GM12878 (cell line): ENCODE measurements at places on chromosomes 12 and 14.
A peak's percentile ranks its signal among the peaks of the same experiment; 100 is the strongest.

GRCh38 chr12:118781692-118782091 is 199.6 kb upstream of the SRRM4 start:
- DNase-seq = no peak

GRCh38 chr12:30792648-30793499 is 38.1 kb upstream of the CAPRIN2 start:
- no peak for DNase-seq

GRCh38 chr14:80077262-80077661 is 134.0 kb downstream of the DIO2 start:
- DNase-seq = no peak

GRCh38 chr12:75812271-75813018 is 219.1 kb downstream of the PHLDA1 start:
- no peak for DNase-seq

DNA sequence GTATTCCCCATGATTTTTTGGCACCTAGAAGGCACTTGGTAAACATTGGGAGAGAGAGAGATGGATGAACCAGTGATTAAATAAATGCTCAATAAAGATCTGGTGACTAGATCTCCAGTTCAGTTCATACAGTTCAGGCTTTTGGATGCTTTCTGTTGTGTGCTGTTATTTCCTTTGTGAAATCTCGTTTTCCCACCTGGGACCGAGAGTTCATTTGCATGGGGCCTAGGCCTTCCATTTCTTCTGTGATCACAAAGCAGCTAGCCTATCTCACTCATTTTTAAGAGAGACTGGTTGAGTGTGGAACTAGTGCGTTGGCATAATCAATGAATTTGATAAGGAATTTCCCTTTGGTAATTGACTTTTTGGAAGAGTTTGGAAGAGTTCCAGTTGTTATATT is 104.0 kb downstream of the VRK1 start:
- DNase-seq = peak; percentile 28

DNA sequence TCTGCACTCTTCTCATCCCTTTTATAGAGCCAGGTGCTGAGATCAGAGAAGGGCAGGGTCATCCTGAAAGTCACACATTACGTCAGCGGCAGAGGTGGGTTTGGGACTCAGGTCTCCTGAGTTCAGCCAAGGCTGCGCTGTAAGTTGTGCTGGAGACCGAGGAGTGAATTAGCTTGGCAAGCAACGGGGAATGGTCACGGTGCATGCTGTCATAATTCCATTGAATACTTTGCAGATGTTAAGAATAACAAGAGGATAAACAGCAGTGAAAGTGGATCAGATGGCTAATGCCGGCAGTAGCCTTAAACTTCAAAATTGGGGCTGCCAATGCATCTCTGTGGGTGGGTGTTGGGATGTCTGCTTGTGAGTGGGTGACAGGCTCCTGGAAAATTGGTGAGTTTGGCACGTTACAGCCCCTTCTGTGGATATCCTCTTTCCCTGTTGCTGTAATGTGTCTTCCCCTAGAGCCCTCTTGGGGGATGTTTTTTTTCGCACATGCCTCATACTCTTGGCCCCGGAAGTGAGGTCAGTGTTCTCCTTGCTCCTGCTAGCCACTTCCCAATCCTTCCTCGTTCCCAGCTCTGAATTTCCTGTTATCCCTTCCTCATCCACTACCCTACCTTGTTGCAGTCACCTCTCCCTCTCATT is 287.1 kb upstream of the SRRM4 start:
- DNase-seq = no peak

DNA sequence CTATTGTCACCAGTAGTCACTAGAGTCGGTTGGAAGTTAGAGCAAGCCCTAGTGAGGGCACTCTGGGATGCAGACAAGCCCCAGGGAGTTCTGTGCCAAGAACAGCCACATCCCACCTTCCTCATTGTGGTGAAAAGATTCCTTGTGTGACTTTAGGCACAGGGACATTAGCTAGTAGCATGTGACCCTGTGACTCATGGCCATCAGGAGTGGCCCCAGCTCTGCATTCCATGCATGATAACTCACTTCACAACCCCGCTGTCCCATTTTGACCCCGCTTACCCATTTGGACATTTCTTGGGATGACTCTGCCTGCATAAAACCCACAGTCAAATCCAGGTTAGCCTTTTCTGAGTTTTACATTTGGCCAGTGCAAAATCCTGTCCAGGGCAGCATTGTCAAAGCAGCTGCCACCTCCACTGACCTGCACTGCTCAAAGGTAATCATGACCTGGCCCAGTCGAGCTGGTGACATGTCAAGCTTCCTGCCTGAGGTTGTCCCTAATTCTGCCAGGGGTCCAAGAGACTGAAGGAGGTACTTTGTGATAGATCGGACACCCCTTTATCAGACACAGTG is 430.5 kb downstream of the DPF3 start:
- no peak for DNase-seq

DNA sequence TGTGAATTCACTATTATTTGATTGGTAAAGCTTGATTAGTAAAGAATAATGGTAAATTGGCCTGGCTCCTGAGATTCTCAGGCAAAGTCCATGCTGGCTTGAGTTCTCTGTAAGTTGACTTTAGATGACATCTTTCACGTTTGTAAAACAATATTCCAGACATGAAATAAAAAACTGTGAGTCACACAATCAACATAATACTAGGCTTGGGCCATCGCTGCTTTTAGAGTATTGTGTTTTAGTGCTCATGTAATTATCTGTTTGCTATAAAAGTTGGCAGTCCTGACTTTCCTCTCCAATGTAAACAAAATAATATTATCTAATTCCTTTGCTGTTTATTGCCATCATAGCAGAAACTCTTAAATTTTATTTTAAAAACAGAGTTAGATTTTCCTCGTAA is 3.9 kb upstream of the TBC1D30 start:
- DNase-seq = no peak

DNA sequence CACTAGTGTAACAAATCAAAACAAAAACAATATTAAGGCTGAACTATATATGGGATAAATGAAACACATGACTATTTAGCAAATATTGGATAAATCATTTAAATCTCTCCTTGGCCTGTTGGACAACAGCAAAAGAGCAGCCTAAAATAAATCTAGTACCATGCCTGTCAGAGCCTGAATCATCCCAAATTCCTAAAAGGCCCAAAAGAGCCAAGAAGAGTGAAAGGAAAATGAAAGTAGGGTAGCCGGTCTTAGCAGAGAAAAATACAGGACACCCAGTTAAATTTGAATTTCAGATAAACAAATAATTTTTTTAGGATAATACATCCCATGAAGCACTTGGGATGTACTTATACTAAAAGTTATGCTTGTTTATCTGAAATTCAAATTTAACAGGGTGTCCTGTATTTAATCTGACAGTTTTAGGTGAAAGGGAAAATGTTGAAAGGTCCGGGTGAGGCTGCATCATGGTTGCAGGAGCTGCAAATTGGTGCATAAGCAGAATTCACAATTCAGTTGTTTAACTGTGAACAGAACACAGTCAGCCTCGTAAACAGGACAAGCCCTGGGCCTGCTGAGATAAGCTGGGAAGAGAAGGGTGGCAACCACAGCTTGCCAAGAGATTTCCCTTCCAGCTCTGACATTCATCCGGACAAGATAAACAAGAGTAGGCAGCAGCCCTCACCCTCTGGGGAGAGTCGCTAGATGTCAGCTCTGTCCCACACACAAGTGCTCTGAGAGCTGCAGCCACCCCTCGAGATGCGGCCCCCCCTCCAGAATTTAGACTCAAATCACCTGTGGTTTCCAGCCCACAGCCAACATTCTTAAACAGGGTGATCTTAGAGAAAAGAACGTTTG is 30.3 kb downstream of the DMAC2L start:
- no peak for DNase-seq

GRCh38 chr14:101781240-101782061 is 19.9 kb downstream of the PPP2R5C start:
- no peak for DNase-seq

DNA sequence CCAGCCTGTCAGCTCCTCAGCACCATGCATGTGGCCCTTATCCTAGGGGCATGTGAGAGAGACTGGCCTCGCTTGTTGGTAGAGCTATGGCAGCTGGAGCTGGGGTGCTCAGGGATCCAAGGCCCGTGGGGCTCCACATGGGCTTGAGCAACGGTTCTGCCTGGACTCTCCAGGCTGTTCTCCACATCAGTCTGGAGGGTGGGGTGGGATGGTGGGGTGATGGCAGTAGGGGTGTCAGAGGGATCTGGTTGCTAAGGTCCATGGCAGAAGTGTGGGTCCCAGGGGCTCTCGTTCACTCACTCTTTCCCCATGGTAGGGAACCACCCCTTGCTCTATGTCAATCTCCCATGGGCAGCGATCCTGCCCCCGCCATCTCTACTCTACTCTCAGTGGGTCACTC is 622.6 kb downstream of the LRFN5 start:
- no peak for DNase-seq

- DNase-seq = no peak
Observed at GRCh38 chr12:131505561-131505960, 205.3 kb upstream of the SFSWAP start.

GRCh38 chr12:51004504-51004903 is 21.7 kb downstream of the SLC11A2 start:
- no peak for DNase-seq

DNA sequence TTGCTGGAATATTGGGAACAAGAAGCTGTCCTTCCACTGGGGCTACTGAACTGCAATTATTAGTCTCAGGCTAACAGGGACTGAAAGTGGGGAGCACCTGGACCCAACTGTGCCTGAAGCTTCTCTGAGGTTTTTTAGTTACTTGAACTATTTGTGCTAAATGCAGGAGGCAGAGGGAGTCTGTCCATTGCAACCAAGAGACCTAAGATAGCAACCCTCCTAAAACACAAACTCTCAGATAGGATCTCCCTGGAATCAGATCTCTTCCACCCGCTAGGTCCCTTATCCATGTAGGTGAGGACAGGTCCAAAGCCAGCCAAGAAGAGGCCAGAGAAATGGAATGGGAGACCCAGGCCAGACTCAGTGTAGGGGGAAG is 58.1 kb downstream of the NCOR2 start:
- no peak for DNase-seq

- DNase-seq = no peak
Observed at GRCh38 chr14:36035675-36036074, 140.8 kb downstream of the PTCSC3 start.

GRCh38 chr14:47662466-47662865 is 12.9 kb downstream of the MDGA2 start:
- DNase-seq = no peak

GRCh38 chr14:105029402-105029801 is 8.5 kb upstream of the CDCA4 start:
- no peak for DNase-seq

DNA sequence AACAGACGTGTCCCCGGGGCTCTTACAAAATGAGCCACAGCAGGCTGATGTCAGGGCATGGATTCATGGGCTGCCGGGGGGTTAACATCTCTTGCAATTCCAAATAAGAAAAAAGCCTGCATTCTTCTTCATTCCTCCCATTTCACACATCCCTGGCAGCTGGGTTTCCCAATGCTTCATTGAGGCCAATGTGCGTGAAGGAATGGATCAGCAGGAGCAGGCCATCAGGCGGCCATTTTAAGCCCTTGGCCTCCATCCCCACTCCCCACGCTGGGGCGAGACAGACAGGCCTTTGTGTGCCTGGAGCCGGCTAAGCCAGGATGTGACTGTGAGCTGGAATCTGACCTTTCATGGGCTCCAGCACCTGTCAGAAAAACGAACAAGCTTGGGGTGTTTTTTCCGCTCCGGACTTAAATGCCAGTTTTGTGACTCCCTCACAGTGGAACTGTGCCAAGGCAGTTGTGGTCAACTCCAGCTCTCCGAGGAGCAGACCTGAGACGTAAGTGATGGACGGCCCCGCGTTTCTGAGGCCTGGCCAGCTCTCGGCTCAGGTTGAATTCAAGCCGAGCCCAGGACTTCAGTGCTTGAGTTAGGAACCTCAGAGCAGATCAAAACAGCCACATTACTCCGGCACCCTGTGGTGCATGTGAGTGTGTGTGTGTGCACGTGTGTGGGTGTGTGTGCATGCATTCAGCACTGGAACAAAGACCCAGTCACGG is 133.1 kb downstream of the TMEM30B start:
- no peak for DNase-seq

DNA sequence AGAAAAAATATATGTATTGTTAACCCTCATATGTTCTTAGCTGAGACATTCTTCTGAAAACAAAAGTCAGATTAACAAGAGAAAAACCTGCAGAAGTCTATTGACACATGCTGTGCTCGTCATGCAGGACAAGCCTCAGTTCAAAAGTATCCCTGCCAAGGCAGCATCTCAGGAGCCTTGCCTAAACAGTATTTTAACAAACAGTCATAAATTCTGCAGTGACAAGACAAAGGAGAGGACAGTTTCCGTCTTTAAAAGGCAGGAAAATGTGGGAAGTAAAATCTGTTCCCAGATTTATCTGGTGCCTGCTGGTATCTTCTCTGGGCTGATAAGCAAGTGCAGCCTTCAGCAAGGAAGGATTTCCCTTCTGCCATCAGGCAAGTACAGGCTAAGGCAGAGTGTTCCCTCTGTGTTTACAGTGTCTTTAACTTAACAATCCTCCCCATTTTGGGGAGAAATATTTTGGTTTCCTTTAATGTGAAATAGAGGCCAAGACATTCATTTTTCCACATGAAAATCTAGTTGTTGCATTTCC is 480.2 kb upstream of the CCDC196 start:
- DNase-seq = no peak

GRCh38 chr14:84566109-84566508 is 963.8 kb upstream of the FLRT2 start:
- no peak for DNase-seq

- no peak for DNase-seq
Observed at GRCh38 chr12:94205822-94206221, 57.4 kb downstream of the PLXNC1 start.

DNA sequence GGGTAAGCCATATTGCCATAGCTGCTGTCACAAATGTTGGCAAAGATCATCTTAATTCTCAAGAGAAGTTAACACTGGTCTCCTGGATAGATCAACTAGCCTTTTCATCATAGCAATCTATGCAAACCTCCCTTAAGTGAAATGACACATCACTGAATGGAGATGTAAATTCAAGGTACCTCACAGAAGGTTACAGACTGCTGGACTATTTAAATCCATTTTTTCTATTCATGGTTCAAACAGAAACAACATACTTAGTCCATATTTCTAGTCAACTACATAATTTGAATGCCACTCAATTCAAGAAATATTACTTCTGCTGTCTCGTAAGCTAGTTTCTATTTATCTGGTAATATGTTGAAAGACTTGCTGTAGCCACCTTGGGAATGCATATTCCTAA is 748.3 kb downstream of the C12orf50 start:
- no peak for DNase-seq

DNA sequence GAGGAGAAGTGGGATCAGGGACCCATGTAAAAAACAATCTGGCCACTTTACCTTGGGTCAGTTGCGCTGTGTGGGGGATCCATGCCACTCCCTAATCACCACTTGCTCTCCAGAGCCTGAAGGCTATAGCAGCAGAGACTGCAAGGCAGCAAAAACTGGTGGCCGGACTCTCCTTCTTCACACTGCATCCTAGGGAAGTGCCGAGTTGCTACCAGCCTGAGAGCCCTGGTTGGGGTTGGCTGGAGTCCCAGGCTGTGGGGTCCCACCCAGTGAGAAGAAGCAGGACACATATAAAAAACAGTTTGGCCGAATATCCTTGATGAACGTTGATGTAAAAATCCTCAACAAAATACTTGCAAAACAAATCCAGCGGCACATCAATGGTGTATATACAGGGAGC is 341.2 kb downstream of the AEBP2 start:
- DNase-seq = no peak

- DNase-seq = no peak
Observed at GRCh38 chr12:114841557-114842251, 157.7 kb upstream of the TBX3 start.

GRCh38 chr14:61315313-61315712 is 6.1 kb upstream of the PRKCH start:
- DNase-seq = no peak

- no peak for DNase-seq
Observed at GRCh38 chr12:62466018-62466593, 520 bp upstream of the MON2 start.

- no peak for DNase-seq
Observed at GRCh38 chr14:53599221-53599945, 357.2 kb downstream of the BMP4 start.
